ENCODE measurements at places on chromosomes 11 and 22.

DNA sequence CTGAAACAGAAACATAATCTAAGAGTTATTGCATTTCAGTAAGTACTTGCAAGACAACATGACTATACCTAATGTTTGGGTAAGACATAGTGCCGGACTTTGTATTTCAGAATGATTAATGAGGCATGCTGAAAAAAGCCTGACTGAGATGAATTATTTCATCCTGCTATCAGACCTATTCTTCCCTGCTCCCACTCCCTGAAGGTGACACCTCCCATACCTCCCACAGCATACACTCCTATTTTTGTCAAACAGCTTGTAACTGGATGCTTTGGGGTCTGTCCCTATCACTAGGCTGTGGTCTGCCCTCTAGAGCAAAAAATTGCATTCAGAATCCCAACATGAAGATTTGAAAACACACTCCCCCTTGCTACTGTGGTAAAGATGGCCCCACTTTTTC is 10.9 kb upstream of the SCN3B start:
- DNase-seq = no peak

- DNase-seq = no peak
These were observed 4.4 kb downstream of the SLC2A11 start for GRCh38 chr22:23862103-23862502.

DNA sequence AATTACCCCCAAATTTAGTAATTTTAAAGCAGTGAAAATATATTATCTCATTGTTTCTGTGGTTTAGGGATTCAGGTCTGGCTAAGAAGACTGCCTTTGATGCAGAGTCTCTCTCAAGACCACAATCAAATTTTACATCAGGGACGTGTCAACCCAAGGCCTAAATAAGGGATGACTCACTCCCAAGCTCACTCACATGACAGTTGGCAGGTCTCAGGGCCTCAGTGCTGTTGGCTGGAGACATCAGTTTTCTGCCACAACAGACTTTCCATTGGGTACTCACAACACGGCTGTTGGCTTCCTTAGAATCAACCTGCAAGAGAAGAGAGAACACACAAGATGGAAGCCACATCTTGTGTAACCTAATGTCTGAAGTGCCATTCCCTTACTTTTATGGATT is 377.3 kb downstream of the FAM181B start:
- DNase-seq = no peak

GRCh38 chr22:47352920-47353700 is 590.7 kb downstream of the TBC1D22A start:
- no peak for DNase-seq

All from activated CD8-positive, alpha-beta memory T cell treated with anti-CD3 and anti-CD28 coated beads, Interleukin-2, amount 50 U/mL, for 4 hours (primary cell).